ENCODE measurements at places on chromosomes 2 and 18. TPM values are rescaled to one million over a fixed set of nuclear protein-coding genes. Genes with fewer than 3 reads are reported as not detected.

DNA sequence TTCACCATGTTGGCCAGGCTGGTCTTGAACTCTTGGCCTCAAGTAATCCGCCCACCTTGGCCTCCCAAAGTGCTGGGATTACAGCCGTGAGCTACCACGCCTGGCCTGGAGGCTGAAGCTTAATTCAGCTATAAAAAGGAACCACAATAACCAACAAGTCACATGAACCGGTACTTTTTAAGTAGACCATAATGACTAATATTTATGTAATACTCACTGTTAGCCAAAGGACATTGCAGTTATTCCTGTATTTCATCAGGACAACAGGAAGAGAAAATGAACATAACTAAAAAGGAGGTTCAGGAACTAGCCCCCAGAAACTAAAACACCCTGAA is 49.0 kb upstream of the TMEM87B start:
- no peak for DNase-seq

DNA sequence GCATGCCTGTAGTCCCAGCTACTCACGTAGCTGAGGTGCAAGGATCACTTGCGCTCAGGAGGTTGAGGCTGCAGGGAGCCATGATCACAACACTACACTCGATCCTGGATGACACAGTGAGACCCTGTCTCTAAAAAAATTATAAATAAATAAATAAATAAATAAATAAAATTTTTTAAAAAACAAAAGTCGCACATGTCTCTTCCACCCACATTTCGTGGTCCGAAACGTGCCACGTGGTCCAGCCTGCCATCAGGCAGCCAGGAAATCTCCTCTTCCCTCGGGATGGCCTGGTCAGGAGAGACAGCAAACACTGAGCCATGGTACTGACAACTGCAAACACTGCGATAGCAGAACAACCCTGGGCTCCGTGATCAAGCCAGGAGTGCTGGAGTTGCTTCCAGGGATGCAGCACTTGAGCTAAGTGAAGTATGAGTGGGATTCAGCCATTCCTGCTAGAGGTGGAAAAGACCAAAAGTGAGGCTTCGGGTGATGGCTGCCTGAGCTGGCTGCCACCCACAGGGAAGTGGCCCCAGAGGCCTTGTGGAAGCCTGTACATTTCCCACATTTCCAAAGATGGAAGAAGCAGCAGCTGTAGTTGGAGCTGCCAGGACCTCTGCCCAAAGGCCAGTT is 193.1 kb downstream of the SMAD2 start:
- DNase-seq: no peak

- no peak for DNase-seq
These were observed 127.9 kb downstream of the THADA start for GRCh38 chr2:43467891-43468290.

- no peak for DNase-seq
These were observed 33.8 kb downstream of the RNF144A start for GRCh38 chr2:6951046-6951445.

DNA sequence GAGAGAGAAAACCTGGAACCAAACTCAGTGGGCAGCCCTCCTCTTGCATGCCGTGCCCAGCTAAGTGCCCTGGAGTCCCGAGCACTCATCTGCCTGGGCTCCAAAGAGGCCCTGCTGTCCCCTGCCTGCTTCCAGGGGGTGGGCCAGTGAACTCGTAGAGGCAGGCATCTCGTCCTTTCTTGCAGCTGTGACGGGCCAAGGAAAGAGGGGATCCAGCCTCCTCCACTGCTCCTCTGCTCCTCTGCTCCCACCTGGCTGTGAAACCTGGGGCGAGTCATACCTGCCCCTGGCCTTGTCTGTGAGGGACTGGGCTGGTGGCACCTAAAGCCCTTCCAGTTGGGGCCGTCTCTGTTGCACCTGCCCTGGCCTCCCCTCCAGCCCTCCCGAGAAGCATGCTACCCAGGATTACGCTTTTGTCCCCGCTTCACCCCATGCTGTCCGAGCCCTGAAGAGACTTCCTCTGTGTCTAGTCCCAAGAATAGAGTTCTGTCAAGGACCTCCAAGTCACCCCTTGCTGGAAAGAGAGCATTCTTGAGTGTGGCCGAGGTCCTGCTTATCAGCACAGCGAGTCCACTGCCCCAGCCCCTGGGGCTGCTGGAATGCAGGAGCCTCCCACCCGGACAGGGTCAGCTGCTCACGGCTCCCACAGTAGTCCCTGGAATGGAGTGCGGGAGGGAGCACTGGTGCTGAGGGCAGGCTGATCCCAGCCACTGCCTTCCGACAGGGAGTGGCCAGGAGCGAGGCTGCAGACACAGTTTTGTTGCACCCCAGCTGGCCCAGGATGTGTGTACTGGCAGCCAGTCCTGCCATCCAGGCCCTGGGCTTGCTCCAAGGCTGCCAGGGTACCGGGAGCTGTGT is 14.3 kb downstream of the KCNK3 start:
- peak; percentile 35 for DNase-seq

- no peak for DNase-seq
These were observed 143.9 kb upstream of the FN1 start for GRCh38 chr2:215579809-215580208.

DNA sequence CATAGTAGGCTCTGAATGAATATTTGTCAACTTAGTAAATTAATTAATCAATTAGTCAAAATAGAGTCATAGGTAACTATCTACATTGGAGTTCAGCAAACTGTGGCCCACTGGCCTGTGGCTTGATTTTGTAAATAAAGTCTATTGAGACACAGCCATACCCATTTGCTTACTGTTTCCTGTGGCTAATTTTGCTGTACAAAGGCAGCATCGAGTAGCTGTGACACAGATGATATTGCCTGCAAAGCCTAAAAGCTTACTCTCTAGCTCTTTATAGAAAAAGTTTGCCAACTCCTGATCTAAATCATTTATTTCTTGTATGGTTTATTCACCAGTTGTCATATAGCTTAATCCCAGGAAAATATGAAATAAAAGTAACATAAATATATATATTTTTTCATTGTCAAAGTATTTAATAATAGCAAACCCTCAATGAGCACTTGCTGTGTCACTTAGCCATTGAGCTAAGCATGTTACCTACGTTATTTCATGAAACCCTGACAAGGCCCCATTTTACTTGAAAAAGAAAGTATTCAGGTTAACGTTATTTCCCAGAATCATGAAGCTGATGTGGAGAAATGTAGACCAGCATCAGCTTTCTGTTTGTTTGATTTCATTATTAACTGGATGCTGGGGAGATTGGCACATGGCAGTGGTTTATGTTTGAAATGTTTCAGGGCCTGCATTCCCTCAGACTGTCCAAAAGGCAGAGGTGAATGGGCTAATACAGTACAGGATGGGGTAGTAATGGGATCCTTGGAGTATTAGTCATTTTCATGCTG is 69.6 kb downstream of the ICOS start:
- no peak for DNase-seq

DNA sequence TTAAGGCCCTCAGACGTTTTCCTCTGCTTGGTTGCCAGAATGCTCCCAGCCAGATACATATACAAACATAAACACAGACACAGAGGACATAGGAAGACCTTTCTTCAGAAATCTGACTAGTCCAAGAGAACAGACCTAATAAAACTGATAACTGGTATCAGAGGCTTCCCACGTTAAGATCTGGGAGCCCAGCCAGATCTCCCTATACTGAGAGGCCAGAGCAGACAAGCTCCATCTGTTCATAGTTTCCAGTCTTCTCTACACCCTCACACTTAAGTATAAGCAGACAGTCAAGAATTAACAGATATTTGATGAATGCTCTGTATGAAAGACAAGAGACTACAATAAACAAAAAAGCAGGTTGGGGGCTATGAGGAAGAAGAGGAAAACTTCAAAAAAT is 240.5 kb upstream of the CHAC2 start:
- no peak for DNase-seq

DNA sequence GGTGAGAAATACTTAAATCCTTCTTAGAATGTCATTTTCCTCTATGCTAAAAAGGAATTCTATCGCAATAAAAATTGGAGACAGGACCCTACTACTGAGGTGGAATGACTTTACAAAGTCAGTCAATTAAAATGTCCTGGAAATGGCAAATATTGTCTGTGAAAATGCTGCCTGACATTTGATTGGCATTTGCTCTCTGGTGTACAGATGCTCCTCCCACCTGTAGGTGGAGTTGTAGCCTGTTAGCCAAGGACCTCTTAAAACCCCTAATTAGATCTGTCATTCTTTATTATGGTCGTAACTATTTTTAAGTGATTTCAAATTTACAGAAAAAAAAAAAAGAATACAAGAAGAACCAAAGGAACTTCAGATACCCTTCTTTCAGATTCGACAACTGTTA is 393.1 kb upstream of the KLHL29 start:
- no peak for DNase-seq

- DNase-seq: no peak
These were observed 27.6 kb downstream of the ANKAR start for GRCh38 chr2:189702071-189702470.

TCF23 gene
- polyA plus RNA-seq: 0.04 TPM

RRM2 gene
- polyA plus RNA-seq: 0.08 TPM

ESPNL gene
- 0.27 TPM for polyA plus RNA-seq

MPP4 gene
- 0.24 TPM for polyA plus RNA-seq

IL1RN gene
- polyA plus RNA-seq: 0.34 TPM
